AG08396 (cell line): ENCODE measurements at places on chromosomes 6 and 20.

DNA sequence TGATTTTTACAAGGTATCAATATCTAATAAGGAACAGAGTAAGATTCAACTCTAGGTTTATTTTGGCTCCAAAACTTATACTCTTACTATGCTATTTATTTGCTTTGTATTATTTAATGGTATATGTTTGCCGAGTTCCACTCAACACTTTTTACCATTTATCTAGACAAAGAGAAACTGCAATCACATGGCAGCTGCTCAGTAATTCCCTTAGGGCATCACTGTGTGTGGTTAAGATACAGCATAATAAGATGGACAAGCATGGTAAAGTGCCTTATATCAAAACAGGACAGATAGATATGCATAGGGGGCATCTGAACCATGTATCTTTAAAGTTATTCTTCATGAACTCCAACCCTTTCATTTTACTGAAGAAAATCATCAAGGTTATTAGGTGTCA lies 483.0 kb upstream of the ID4 start:
- DNase-seq = no peak

DNA sequence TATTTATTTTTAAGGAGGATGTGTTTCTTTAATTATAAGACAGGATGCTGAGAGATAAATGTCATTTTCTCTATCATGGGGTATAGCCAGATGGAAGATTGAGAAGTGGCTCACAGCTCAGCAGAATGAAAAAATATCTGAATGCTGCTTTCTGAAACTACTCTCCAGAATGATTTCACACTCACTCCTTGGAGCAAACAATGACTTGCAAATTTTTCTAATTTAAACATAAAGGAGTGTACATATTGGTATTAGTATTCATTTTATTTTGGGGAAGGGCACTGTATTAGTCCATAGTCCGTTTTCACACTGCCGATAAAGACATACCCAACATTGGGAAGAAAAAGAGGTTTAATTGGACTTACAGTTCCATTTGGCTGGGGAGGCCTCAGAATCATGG lies 52.4 kb upstream of the TRIM26 start:
- no peak for DNase-seq

- DNase-seq = no peak
Observed at GRCh38 chr6:170524172-170524502, 29.0 kb downstream of the PSMB1 start.

DNA sequence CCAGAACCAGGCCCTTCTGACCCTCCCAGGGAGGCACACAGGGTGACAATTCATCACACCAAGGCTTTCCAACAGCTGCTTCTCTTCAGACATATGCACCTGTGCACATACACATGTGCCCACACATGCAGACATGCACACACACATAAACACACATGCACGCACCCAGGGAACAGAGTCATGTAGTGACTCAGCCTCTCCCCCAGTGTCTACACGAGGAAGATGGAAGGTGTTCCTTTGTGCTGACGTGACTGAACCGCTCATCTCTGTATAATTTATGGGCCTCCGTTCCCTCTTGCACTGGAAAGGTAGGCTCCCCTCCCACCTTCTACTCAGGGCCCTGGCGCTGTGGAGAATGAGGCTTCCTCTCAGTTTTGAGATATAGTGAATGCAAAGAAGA lies 23.8 kb upstream of the PLEKHG1 start:
- DNase-seq = no peak

DNA sequence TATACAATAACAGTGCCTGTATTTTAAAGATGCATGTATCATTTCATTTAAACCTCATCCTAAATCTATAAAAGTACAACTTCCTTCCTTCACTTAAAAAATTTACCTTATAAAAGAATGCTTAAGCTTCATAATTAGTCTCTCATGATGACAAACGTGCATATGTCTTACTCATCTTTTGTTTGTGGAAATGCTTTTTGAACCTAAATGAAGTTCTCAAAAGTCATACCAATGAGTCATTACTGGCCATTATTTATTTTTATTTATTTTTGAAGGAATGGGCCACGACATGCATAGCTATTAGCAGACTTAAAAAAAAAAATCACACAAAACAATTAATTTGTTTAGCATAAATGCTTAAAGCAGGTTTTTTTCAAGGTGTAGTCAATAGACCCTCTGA lies 3.7 kb downstream of the TFB1M start:
- DNase-seq = no peak

- no peak for DNase-seq
Observed at GRCh38 chr6:7136859-7137334, 29.1 kb downstream of the RREB1 start.

DNA sequence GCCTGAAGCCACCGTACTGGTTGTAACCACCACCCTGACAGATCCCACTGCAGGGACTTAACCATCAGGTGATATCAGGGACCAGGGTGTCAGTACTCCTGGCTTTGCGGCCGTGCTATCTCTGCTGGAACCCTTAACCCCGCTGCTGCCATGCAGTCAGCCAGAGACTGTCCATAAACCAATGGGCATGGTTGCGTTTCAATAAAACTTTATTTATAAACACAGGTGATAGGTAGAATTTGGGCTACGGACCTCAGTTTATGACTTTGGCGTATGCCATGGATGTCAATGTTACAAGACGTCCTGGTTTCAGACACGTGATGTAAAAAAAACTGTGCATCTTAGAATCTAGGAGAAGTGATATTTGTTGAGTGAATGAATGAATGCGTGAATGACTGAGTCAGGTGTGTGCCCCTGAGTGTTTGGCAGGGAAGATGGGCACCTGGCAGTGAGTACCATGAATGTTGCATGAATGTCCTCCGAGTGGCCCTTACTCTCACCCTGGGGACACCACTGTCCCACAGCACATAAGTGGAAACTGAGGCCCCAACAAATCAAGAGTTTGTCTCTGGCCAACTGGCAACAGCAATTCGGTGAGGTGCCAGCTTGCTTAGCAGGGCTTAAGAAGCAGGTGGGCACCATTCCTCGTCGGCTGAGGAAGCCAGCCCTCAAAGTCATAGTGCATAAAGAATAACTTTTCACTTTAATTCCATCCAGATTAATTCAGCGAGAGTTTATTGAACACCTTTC lies 64.0 kb upstream of the APCDD1L start:
- DNase-seq = no peak

GRCh38 chr6:33704215-33705066 lies 7.1 kb downstream of the UQCC2 start:
- no peak for DNase-seq

DNA sequence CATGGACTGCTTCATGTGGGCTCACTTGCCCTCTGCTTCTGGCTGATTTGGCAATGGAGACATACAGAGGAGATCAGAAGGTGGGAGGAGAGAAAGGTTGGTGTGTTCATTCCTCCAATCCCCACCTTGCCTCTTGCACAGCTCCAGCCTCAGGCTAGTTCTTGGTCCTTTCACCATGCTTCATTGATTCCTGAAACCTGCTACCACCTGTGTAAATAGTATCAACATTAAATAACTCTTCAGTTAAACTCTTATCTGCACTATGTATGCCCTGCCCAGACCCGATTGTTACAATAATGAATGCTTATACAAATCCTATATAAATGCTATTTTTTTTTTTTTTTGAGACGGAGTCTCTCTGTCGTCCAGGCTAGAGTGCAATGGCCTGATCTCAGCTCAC lies 174.5 kb downstream of the CD83 start:
- DNase-seq = no peak

DNA sequence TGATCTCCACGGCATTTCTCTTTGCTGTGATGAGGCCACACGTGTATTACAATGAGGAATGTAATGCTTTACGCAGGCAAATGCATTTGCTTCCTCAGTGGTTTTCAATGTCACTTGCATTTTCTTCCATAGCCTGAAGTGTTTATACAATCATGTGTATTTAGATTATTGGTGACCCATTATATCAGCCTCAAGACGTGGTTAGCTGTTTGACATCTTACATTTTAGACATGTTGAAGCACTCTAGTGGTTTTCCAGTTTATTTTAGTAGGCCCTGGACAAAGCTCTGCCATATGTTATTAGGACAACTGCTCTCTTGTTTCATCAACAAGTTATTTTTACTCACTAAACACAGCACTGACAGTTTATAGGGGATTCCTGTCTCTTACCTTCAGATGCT lies 200.4 kb downstream of the UTRN start:
- DNase-seq = no peak

DNA sequence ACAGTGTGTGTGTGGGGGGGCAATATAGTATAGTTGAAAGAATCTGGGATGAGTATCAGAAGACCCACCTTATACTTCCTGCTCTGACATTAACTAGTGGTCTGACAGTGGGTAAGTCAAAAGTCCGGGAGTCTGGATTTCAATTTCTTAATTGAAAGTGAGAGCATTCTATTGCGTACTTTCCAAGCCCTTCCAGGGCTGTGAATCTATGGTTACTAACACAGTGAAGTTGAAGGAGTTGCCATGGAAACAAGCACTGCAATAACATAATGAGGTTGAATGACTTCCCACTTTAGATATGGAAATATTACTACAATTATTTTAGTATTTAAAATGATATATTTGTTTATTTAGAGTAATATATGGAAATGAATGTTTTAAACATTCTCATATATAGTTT lies 80.2 kb downstream of the MLIP start:
- DNase-seq = peak; percentile 11

DNA sequence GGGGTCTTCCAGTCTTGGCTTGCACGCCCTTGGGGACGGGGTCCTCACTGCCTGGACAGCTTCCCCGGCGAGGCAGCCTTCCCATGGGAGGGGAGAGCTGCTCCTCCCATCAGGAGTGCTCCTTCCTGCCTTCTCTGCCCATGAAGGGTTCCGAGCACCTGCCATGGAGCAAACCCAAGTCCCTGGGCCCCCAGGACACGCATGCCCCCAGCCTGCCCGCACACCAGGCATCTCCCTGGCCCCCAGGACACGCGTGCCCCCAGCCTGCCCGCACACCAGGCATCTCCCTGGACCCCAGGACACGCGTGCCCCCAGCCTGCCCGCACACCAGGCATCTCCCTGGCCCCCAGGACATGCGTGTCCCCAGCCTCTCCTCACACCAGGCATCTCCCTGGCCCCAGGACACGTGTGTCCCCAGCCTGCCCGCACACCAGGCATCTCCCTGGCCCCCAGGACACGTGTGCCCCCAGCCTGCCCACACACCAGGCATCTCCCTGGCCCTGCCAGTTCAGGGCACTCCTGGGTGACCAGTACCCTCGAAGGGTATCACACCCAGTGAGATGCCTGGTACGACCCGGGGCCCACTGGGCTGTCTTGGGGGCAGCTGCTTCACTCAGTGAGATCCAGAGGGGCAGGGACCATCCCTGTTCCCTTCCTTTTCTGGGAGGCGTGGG lies 21.7 kb downstream of the COL20A1 start:
- DNase-seq = no peak

GRCh38 chr6:1335367-1336037 lies 23.6 kb downstream of the FOXQ1 start:
- DNase-seq = peak; percentile 71

GRCh38 chr6:46276576-46277142 lies 105.9 kb upstream of the ENPP5 start:
- DNase-seq = no peak

DNA sequence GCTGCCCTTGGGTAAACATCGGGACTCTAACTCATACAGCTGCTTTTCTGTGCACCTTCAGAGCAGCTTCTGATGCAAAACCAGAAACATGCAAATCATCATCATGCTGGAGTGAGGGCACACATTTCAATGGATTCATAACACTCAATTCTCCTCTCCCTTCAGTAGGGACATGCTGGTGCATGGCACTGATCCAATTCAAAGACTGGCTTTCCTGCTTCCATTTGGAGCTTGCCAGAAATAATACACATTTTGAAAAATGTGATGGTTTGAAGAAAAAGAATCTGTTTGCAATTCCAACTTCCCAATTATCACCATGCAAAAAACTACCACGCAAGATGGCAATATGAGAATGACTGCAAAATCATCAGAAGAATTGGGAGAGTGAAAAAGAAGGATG lies 65.2 kb upstream of the PDE10A start:
- DNase-seq = no peak

DNA sequence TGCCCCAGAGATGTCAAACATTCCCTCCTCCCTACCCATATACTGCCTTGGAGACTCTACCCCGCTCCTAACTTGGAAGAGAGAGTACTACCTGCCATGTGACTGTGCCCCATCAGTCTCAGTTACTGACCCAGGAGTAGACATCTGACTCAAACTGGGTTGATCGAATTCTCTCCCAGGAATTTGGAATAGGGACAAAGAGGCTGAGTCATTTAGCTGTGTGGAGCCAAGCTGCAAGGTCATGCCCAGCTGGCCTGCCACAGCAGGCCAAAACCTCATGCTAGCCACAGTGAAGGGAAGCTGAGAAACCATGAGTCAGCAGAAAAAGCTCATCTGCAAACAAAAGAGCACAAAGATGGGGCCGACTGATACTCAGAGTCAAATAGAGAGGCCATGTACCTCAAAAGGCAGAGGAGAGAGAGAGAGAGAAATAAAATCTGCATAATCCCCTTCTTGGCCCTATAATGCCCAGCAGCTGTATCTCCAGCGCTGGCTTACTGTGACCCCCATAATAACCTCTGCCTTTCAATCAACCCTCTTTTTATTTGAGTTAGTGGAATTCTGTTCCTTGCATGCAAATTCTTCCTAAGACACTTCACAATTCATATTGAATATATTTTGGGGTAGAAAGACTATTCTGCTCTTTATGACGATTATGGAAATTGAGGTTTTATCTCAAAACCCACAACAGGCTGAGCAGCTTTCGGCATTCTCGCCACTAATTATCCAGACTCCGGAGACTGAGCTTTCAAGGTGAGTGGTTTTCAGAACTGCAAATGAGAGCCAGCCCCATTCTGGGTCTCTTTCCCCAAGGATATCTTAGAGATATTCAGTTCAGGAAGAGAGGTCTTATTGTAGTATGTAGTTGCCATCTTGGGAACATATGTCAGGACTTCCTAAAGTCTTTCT lies 21.4 kb upstream of the AKIRIN2 start:
- peak; percentile 85 for DNase-seq

GRCh38 chr20:23244156-23244915 lies 106.3 kb upstream of the NXT1 start:
- peak; percentile 40 for DNase-seq

DNA sequence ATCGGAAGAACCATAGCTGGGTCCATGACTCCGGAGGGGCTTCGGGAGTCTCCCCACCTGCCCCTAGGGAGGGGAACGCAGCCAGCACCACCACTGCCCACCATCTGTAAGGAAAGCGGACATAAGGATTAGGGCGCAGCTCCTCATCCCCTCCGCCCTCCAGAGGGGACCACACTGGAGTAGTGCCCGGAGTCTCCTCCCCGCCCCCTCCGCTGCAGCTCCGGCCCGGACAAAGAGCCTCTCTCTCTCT lies 628 bp downstream of the SLC35B2 start:
- DNase-seq = no peak

DNA sequence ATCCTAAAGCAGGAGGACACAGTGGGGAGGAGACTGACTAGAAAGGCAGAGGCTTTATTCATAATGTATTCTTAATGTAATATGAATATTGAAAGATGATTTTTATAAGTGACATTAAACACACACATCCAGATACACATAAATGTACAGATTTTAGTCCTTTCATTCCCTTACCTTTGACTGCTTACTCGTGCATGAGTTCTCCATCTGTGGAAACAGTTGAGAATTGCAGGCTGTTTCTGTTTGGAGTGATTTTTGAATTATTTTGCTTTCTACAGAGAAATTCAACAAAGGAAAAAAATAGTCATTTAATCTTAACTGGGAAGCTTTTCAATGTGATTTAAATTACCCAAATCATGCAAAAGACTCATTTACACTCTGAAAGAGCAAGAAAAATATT lies 136.5 kb downstream of the RIMS1 start:
- DNase-seq = no peak
